ENCODE measurements at places on chromosomes 3 and 15. TPM values are rescaled to one million over a fixed set of nuclear protein-coding genes. Genes with fewer than 3 reads are reported as not detected.

DOCK3 gene
- 3.2 TPM for total RNA-seq

LRRC31 gene
- total RNA-seq = not detected

ST8SIA2 gene
- not detected for total RNA-seq

TIMP4 gene
- total RNA-seq = not detected

RTP4 gene
- total RNA-seq = 12.9 TPM

TUSC7 gene
- total RNA-seq = not detected

BUB1B gene
- 91.9 TPM for total RNA-seq

DNA sequence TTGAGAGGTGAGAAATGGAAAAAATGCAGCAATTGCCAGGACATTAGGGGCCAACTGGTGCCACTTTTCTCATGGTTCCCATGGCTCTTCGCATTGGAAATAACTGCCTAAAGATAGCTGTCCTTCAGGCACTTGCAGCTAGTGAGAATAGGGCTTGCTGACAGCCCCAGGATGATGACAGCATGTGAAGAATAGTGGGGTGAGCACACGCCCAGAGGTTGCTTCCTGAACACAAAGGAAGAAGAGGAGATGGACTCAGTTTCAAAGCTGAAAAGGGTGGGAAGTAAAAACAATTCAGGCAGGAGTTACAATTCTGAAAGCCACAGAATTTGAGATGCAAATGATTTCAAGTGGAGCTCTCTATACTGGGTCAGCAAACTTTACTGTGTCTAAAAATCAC lies 45.6 kb downstream of the TNFAIP8L3 start:
- DNase-seq = no peak
- no peaks in the 10 kb centered on the region for H3K36me3 ChIP-seq
- H3K4me1 ChIP-seq = peaks cover 3% of the 10 kb centered on the region
- no peak overlapping the region for H3K27ac ChIP-seq
- H3K4me3 ChIP-seq = no peak overlapping the region
- H3K27me3 ChIP-seq = peaks cover 18% of the 10 kb centered on the region

DNA sequence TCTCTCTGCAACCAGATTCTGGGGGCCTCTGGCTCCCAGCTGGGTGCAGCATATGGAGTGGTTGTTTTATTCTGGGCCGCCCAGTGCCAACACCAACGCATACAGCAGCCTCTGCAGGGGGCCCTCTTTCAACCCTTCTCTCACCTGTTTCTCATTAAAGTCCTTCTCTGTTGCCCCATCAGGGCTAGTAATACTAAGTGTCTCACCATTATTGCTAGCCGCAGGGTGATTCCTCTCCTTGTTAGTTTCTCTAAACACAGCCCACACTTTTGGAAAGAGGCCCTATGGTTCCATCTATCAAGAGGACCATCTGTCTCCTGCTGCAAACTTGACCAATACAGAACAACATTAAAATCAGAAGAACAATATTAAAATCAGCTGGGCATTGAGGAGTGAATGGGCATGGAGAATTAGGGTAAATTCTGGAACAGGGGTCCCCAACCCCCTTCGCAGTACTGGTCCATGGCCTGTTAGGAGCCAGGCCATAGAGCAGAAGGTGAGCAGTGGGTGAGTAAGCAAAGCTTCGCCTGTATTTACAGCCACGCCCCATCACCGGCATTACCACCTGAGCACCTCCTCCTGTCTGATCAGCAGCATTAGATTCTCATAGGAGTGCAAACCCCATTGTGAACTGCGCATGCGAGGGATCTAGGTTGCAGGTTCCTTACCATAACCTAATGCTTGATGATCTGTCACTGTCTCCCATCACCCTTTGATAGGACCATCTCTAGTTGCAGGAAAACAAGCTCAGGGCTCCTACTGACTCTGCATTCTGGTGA lies 36.5 kb downstream of the ALS2CL start:
- no peak overlapping the region for H3K27ac ChIP-seq
- no peak overlapping the region for H3K4me3 ChIP-seq

DNA sequence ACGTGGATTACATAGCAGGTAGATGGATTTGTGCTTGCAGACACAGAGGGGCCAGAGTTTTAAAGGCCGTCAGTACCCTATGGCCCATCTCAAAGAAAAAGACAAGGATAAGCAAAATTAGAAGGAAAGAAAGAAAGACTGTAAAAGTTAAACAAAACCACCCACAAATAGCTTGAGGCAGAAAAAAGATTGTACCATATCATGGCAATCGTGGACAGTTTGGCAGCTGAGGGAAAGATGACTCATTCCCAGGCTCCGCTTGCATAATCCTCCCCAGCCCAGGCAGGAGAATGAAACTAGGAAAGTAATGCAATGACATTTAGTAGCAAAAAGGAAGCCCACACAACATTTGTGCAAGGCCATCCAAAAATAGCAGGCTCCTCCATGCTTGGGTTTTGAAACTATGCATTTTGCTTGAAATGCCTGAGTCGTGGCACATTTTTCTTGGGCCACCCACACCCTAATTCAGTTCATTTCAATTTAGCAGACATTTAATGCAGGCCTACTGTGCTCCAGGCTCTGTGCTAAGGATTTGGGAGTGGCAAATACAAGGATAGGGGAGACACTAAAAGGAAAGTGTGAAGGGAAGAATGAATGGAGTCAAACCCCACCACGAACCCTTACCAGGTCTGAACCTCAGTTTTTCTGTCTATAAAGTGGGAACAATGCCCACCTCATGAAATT lies 40.9 kb upstream of the SMAD3 start:
- peaks cover 12% of the 10 kb centered on the region for H3K4me1 ChIP-seq
- H3K36me3 ChIP-seq = no peaks in the 10 kb centered on the region
- no peak overlapping the region for H3K27ac ChIP-seq
- H3K27me3 ChIP-seq = peaks cover 1% of the 10 kb centered on the region
- DNase-seq = no peak

GRCh38 chr3:147962408-147963164 lies 553.4 kb downstream of the ZIC1 start:
- no peak overlapping the region for H3K4me3 ChIP-seq
- no peaks in the 10 kb centered on the region for H3K4me1 ChIP-seq
- DNase-seq = no peak
- no peaks in the 10 kb centered on the region for H3K27me3 ChIP-seq

- no peaks in the 10 kb centered on the region for H3K4me1 ChIP-seq
- no peak overlapping the region for H3K4me3 ChIP-seq
Observed at GRCh38 chr3:112530573-112530972, 31.2 kb downstream of the ATG3 start.

DNA sequence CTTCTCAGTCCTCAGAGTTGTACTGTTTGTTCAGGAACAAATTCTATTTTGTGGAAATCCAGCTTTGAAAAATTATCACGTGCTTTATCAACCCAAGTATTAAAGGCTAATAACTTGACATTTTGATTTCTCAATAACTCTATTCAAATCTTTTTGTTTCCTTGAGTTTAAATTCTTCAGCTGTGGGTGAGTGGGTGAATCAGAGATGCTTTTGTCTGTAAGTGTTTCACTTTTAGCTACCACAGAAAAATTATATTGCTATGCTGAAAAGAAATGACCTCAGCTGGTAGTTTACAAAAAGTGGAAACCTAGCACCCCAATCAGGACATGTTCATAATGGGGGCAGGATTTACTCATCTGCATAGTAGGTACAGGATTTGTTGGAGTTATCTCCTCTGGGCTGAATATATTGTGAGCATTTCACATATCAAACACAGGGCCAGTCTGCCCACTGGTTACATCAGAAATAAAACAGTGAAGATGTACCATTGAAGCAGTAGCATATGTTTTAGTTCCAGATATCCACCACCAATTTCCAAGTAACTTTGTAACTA lies 30.5 kb downstream of the MINDY4B start:
- no peak overlapping the region for H3K27ac ChIP-seq
- H3K36me3 ChIP-seq = no peaks in the 10 kb centered on the region
- peaks cover 10% of the 10 kb centered on the region for H3K27me3 ChIP-seq
- no peak overlapping the region for H3K4me3 ChIP-seq

- DNase-seq = no peak
- peaks cover 30% of the 10 kb centered on the region for H3K4me1 ChIP-seq
Observed at GRCh38 chr15:99433757-99434450, 131.9 kb upstream of the MEF2A start.

GRCh38 chr3:160099834-160100233 lies 111.2 kb downstream of the IL12A start:
- no peaks in the 10 kb centered on the region for H3K27me3 ChIP-seq
- H3K36me3 ChIP-seq = no peaks in the 10 kb centered on the region
- no peaks in the 10 kb centered on the region for H3K4me1 ChIP-seq
- no peak for DNase-seq
- H3K4me3 ChIP-seq = no peak overlapping the region

GRCh38 chr3:23159929-23160328 lies 43.2 kb upstream of the UBE2E2 start:
- DNase-seq = no peak
- no peaks in the 10 kb centered on the region for H3K4me1 ChIP-seq
- H3K27me3 ChIP-seq = peaks cover 2% of the 10 kb centered on the region

DNA sequence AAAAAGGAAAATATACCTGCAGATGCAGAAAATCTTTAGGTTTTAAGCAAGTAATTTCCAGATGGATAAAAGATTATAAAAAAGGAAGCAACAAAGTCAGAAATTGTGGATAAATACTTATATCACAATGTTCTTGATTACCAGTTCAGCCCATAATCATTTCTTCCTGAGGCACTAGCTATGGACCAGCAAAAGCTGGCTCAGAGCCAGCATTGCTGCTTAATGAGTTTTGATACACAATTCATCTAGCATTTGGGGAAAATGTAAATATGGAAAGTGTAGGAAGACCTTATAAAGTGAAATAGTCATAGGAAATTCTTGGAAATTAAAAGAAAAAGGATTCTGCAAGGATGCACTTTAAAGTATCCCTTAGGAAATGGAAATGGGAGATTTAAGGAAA lies 168.3 kb upstream of the GBE1 start:
- no peak overlapping the region for H3K4me3 ChIP-seq
- no peaks in the 10 kb centered on the region for H3K4me1 ChIP-seq
- no peaks in the 10 kb centered on the region for H3K36me3 ChIP-seq
- no peaks in the 10 kb centered on the region for H3K27me3 ChIP-seq

DNA sequence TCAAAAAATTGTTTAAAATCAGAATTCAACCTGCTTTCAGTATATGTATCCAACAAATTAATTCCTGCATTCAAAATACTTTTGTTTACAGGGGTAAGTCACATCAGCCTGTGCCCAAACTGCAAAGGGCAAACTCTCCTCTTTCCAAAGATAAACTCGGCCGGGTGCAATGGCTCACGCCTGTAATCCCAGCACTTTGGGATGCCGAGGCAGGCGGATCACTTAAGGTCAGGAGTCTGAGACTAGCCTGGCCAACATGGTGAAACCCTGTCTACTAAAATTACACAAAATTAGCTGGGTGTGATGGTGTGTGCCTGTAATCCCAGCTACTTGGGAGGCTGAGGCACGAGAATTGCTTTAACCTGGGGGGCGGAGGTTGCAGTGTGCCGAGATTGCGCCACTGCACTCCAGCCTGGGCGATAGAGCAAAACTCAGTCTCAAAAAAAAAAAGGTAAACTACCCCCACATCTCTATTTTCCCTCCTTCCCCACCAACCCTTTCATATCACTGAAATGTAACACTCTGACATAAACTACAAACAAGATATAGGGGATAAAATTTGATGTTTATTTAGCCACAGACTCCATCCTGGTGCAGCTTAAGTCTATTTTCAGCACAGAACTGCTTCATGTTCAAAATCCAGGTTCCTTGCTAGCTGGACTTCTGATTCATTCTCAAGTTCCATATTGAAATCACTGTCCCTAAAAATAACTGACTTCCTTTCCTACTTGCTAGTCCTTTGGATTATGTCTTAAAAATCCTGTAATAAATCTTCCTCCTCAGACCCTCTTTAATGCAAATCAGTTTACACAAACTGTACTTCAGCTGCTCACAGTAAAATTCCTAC lies 15.4 kb downstream of the UBP1 start:
- peaks cover 47% of the 10 kb centered on the region for H3K36me3 ChIP-seq
- no peak for DNase-seq
- H3K4me3 ChIP-seq = no peak overlapping the region
- no peak overlapping the region for H3K27ac ChIP-seq

GRCh38 chr3:61560517-61561373 lies 626 bp upstream of the PTPRG start:
- no peak overlapping the region for H3K27ac ChIP-seq
- DNase-seq = peak; percentile 71
- peaks cover 21% of the 10 kb centered on the region for H3K4me1 ChIP-seq
- peaks cover 61% of the 10 kb centered on the region for H3K27me3 ChIP-seq
- H3K36me3 ChIP-seq = no peaks in the 10 kb centered on the region

GRCh38 chr3:16770021-16770420 lies 114.7 kb upstream of the PLCL2 start:
- H3K4me3 ChIP-seq = no peak overlapping the region
- H3K4me1 ChIP-seq = peaks cover 12% of the 10 kb centered on the region
- H3K27me3 ChIP-seq = no peaks in the 10 kb centered on the region
- no peak for DNase-seq
- no peaks in the 10 kb centered on the region for H3K36me3 ChIP-seq

DNA sequence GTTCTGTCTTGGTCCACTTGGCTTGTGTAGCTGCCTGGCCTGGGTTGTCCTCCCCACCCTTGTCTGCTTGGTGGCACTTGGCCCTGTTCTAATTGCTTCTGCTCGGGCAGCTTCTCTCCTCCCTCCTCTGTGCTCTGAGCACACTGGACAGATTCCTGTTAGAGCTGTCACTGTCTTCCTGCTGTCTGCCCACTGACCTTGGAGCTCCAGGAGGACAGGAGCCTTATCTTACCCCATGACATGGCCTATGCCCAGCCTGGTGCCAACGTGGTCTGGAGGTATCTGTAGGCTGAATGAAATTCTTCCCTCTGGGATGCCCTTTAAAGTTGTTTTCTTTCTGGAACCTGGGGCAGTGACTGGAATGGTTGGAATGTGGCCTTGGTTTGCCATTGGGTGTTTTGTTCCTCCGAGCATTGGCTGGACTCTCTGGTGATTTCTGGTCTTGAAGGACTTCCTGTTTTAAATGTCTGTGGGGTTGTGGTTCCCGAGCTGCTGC lies 94.1 kb downstream of the FAM43A start:
- peaks cover 13% of the 10 kb centered on the region for H3K27me3 ChIP-seq
- no peaks in the 10 kb centered on the region for H3K4me1 ChIP-seq
- H3K36me3 ChIP-seq = no peaks in the 10 kb centered on the region
- no peak overlapping the region for H3K27ac ChIP-seq
- H3K4me3 ChIP-seq = no peak overlapping the region

- no peak overlapping the region for H3K27ac ChIP-seq
- H3K36me3 ChIP-seq = no peaks in the 10 kb centered on the region
- no peak overlapping the region for H3K4me3 ChIP-seq
- H3K27me3 ChIP-seq = no peaks in the 10 kb centered on the region
Observed at GRCh38 chr3:76889911-76890310, 150.0 kb upstream of the ROBO2 start.

- peaks cover 33% of the 10 kb centered on the region for H3K27me3 ChIP-seq
- peaks cover 4% of the 10 kb centered on the region for H3K4me1 ChIP-seq
- H3K27ac ChIP-seq = no peak overlapping the region
- no peaks in the 10 kb centered on the region for H3K36me3 ChIP-seq
Observed at GRCh38 chr3:42983927-42984326, 4.8 kb downstream of the GASK1A start.

DNA sequence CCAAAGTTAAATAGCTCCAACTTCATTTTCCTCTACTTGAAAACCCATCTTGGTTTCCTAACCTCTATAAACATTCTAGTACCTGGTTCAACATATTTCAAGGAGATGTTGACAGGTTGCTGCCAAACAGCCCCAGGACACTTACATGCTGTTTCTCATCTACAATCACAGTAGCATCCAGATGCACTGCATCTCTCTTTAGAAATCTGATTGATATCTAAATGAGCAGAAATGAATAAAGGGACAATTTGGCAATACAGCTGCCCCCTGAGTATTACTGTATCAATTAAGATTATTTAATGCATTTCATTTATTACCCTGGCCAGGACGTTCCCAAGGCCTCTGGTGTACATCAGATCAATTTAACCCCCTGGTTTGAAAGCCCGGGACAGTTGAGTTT lies 74.0 kb downstream of the SSR3 start:
- H3K36me3 ChIP-seq = no peaks in the 10 kb centered on the region
- peaks cover 11% of the 10 kb centered on the region for H3K27me3 ChIP-seq
- no peak overlapping the region for H3K4me3 ChIP-seq
- peaks cover 37% of the 10 kb centered on the region for H3K4me1 ChIP-seq
